ENCODE measurements at places on chromosomes 16 and 17.
A peak's percentile ranks its signal among the peaks of the same experiment; 100 is the strongest.

GRCh38 chr17:57471868-57472368, 215.6 kb downstream of the MSI2 start:
- DNase-seq, result no peak

DNA sequence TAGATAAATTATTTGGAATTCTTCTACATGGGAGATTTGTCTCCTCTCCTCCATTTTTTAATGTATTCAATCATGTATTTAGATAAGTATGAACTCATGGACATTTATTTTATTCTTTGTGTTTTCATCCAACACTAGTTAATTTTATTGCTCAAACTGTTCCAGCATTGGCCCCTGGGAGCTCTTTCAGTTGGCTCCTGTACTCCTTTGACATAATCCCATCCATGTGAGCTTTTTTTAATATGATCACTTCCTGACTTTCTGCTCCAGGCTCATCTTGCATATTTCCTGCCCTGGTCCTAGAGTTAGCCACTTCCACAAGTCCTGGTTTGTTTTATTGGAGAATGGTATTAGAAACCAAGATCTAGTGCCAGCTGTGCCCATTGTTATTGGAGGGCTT, 419.0 kb upstream of the CDH11 start:
- DNase-seq, result no peak

GRCh38 chr16:49026566-49027181, 255.0 kb downstream of the CBLN1 start:
- no peak for DNase-seq

DNA sequence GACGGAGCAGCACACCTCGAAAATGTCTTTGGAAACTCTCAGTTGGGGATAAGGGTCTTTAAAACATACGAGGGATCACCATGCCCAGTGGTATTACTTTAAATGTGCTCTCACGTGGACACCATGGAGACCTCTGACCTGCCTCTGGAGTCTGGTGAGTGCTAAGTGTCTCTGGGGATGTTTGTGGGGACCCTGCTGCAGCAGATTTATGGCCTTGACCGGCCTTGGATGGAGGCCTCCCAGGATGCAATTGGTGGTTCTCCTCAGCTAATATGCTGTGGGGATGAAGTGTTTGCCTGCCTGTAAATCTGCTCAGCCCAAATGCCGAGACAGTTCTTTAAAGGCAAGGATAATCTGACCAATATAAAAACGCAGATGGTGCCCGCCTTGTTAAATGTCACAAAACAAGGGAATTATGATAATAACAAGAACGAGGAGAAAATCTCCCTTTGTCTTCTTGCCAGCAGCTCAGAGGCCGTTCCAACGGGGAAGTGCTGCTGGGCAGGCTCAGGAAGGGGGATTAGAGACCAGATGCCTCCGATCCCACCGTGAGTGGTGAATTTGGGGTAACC, 154.4 kb downstream of the ABCC12 start:
- DNase-seq, result no peak

- peak; percentile 26 for DNase-seq
Measured at GRCh38 chr17:76449126-76449525, 3.8 kb downstream of the UBE2O start.

- DNase-seq, result peak; percentile 60
Measured at GRCh38 chr16:64159976-64160375, 961.9 kb downstream of the CDH11 start.

GRCh38 chr16:68539711-68540239, 684 bp downstream of the ZFP90 start:
- DNase-seq, result peak; percentile 22

GRCh38 chr16:705431-706188, at the start of gene FBXL16:
Gene FBXL16 (minus strand): TSS chr16:705801. CDS start chr16:697405, 8,396 bp downstream.
- no peak for DNase-seq

DNA sequence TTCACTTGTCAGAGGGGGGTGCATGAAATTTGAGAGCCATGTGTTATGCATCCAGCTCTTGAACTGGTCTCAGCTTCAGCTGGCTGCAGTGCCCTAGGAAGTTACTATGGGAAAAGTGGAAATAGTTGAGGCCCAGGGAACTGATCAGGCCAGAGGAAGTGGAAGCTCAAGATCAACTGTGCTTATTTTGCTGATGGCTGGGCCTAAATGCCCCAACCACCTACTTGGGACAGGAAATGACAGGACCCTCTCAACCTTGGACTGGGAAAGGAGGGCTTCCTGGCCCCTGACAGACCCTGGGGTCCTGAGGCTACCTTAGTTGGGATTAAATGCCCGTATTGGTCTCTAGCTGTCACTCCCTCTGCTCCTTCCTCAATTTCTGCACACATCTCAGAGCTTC, 1.2 kb upstream of the TAOK2 start:
- no peak for DNase-seq

DNA sequence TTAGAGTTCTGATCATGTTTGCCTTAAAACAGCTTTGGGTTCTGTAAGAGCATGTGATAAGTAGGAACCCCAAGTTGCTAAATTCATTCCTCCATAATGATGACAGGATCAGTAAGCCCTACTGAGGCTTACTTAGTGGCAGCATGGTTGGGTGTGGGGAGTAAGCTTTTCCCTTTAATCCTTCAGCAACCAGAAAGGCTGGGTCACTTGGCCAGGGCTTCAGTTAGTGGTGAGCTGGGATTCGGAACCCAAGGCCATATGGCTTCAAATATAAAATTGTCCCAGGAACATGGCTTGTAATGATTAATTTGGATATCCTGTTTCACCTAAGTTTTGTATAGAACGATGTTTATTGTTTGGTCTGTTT, 850 bp downstream of the GINS3 start:
- peak; percentile 4 for DNase-seq

DNA sequence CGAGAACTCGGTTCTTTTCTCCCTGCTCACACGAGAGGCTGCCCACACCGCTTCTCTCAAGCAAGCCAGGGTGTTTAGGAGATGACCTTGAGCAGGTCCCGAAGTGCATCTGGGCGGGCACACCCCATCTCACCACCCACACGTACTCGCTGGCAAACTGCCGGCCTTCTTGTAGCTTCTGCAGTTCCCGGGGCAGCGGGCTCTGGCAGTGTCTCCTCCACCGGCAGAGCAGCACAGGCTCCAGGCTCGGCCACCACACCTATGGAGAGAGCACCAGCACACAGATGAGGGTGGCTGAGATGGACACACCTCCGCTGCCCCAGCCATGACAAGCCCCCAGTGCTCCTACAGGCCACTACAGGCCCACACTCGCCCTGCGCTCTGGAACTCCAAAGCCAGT, 23.5 kb downstream of the ZNF276 start:
- DNase-seq, result no peak

DNA sequence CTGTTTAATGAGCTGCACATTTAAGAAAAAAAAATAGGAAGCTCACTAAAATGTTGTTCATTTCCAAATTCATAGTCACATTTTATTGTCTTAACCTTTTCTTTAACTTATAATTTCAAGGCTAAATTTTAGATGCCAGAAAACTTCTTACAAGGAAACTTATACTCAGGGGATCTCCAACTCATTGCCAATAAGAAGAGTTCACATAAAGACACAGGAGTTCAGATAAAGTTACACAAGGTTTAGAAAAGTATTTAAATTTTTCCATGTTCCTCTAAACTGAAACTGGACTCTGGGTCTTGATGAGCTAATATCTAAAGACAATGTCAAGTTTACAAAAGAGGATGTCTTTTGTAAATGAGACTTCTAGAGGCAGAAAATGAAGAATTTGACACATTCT, 190.7 kb upstream of the KCNJ16 start:
- DNase-seq, result no peak

- DNase-seq, result peak; percentile 40
Measured at GRCh38 chr16:72312828-72313227, 140.9 kb upstream of the PMFBP1 start.

DNA sequence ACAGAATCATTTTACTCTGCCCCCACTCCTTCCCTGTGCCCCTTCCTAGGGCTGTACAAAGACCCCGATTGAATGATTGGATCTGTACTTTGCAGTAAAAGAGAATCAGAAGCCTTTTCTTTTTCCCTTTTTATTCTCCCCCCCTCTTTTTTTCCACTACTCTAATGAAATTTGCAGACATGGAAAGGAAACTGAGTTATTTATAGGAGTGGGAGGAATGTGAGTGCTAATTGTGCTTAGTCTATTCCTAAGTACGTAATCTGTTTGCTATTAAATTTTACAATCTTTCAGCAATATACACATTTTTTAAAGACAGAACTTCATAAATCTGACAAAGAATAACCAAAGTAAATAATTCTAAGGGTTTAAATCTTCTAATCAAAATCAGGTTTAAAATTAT, 314.3 kb downstream of the MAP2K6 start:
- no peak for DNase-seq

DNA sequence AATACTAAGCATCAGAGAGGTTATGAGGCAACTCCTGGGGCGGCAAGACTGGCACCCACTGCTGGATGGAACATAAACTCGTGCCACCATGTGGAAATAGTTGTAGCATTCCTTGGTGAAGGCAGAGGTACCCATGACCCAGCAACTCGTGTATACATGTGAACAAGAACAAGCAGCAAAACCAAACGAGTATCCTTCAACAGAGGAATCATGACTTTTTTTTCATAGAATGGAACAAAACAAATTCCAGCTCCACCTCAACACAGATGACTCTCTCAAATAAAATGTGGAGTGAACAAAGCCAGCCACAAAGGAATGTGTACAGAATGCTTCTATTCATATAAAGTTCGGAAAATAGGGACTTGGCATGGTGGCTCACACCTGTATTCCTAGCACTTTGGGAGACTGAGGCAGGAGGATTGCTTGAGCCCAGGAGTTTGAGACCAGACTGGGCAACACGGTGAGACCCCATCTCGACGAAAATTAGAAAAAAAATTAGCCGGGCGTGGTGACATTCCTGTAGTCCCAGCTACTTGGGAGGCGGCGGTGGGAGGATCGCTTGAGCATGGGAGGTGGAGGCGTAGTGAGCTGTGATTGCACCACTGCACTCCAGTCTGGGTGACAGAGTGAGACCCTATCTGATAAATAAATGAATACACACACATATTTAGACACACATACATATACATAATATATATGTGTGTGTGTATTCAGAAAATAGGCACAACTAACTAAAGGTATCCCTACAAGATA, 35.3 kb downstream of the B9D1 start:
- peak; percentile 95 for DNase-seq

DNA sequence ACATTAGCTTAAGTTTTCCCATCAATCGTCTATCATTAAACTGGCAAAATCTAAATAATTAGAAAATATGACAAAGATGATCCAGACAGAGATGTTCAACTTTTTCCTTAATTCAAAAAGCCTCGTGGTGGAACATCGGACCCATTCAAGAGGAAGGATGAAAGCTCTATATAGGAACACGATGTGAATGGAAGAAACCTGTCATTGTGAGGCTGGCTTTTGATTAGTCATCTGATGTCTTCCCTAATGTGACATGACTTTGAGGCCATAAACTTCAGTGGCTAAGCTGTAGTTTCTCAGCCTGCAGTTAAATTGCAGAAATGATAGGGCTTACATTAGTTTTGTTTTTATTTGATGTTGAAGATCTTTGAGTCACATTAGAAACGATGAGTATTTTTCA, 1.0 kb downstream of the AMZ2 start:
- DNase-seq, result no peak

DNA sequence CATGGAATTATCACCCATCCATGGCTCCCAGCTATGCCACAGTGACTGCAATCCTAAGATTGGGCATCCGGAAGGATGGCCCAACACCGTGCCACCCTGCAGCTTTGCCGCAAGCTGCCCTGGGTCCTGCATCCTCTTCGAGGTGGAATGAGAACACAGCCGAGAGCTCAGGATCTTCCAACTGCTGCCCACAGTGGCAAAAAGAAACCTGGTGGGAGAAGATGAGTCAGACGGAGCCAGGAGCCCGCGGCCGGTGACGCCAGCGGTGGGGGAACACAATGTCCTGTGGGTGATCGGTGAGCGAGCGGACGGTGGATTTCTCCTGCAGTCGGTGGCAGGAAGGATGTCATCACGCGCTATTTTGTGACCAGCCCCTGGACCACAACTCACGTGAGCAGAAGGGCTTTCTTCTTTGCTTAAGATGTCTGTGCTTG, 20.1 kb downstream of the CD7 start:
- DNase-seq, result peak; percentile 85

DNA sequence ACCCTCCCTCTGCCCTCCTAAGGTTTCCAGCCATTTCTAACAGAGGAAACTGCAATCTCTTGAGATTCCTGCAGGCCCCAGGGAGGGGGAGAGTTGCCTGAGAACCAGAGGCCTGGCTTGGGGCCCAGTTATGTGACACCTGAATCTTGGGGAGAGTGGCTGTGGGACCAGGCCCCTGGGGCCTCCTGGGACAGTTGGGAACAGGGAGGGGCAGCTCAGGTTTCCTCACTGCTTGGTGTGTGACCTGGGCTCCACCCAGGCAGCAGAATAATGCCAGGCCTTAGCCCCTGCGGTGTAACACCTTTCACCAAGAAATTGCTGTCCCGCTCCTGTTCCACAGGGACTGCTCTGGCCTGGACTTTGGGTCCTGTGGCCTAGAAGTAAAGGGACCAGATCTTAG, 44.3 kb upstream of the CRHR1 start:
- no peak for DNase-seq
